PC-9 (cell line): ENCODE measurements at places on chromosomes 16 and 17. TPM values are rescaled to one million over a fixed set of nuclear protein-coding genes. Genes with fewer than 3 reads are reported as not detected.

DNA sequence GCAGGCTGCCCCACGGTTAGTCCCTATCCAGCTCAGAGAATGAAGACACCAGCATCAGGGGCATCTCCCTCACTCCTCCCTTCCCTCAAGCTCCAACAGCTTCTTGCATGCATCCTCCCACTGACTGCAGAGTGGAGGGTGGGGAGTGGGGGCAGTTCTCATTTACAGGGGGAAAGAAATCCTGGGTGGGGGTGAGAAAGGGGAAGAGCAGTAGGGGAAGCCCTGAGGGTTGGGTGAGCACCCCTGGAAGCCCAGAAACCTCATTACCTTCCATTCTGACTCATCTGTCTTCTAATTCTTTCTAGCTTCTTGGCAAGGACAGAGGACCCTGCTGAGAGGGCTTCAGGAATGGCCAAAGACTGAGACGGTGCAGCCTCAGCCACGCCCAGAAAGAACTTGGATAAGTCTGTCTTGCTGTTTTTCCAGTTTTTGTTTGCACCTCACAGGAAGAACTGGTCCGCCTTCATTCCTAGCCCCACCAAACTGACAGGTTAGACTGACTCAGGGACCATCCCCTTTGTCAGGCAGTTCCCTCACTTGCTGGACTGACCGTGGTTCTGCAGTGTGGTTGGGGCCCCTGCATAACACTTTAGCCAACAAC lies 52.5 kb upstream of the WSB1 start:
- peak; percentile 92 for DNase-seq
- H3K27me3 ChIP-seq = no peaks in the 10 kb centered on the region
- peaks cover 80% of the 10 kb centered on the region for H3K4me1 ChIP-seq
- peak overlapping the region; percentile 71 for H3K27ac ChIP-seq

DNA sequence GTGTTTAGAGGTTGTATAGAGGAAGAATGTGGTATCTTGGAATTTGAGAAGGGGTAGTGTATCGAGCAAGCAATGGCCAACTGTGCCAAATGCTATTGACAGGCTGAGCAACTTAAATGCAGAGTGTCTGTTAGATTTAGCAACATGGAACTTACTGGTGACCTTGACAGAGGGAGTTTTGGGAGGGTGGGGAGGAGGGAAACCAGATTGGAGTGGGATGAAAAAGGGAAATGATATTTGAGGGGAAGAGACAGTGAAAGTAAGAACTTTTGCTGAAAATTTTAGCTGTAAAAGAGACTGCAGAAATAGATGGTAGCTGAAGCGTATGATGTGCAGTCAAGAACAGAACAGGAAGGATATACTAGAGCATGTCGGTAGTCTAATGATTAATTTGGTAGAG lies 1.1 kb downstream of the LRRC36 start:
- no peaks in the 10 kb centered on the region for H3K36me3 ChIP-seq
- no peak overlapping the region for H3K4me3 ChIP-seq
- H3K4me1 ChIP-seq = no peaks in the 10 kb centered on the region
- no peak overlapping the region for H3K27ac ChIP-seq

DNA sequence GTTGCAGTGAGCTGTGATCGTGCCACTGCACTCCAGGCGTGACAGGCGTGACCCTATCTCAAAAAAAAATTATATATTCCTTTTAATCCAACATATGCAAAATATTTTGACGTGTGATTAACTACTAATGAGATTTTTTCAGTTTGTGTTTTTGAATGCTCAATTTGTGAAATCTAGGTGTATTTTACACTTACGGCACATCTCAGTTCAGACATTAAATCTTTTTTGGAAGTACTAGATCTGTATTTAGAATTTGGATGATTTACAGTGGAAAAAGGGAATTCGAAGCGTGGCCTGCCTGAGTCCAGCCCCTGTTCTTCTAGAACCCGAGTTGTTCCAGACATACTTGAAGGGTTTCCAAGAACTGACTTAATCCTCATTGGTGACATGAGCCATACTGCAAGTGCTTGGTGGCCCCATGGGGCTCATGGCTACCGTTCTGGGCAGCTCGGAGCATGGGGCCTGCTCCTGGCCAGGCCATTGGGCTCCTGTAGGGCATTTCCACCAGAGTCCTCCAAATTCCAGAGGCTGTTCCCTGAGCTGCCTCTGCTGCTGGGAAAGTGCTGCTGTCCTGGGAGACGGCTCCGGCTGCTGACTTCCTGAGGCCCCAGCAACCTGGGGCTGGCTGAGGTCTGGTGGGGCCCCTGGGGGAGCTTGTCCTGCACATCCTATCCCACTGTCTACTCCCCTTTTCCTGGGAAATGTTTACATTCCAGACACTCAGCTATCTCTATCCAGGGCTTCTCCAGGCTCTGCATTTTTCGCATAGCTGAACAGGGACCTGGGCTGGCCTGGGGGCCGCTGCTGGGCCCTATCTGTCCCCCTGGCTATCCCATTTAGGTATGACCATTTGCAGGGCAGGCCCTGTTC lies 27.2 kb downstream of the LLGL2 start:
- peaks cover 45% of the 10 kb centered on the region for H3K4me1 ChIP-seq
- H3K27ac ChIP-seq = no peak overlapping the region
- no peak overlapping the region for H3K4me3 ChIP-seq
- no peak for DNase-seq

GRCh38 chr16:57600952-57601580 lies 27.4 kb upstream of the ADGRG1 start:
- H3K4me3 ChIP-seq = no peak overlapping the region
- H3K36me3 ChIP-seq = no peaks in the 10 kb centered on the region
- H3K27me3 ChIP-seq = no peaks in the 10 kb centered on the region
- no peak for DNase-seq
- H3K4me1 ChIP-seq = peaks cover 13% of the 10 kb centered on the region

The ODAD4 gene
- 3.0 and 4.0 TPM in 2 replicates for total RNA-seq

- DNase-seq = no peak
- H3K36me3 ChIP-seq = no peaks in the 10 kb centered on the region
- no peaks in the 10 kb centered on the region for H3K27me3 ChIP-seq
- H3K4me3 ChIP-seq = no peak overlapping the region
- H3K4me1 ChIP-seq = peaks cover 2% of the 10 kb centered on the region; the same call in 1 of the 2 replicates
Measured at GRCh38 chr16:132120-132519, 6.4 kb downstream of the NPRL3 start.

DNA sequence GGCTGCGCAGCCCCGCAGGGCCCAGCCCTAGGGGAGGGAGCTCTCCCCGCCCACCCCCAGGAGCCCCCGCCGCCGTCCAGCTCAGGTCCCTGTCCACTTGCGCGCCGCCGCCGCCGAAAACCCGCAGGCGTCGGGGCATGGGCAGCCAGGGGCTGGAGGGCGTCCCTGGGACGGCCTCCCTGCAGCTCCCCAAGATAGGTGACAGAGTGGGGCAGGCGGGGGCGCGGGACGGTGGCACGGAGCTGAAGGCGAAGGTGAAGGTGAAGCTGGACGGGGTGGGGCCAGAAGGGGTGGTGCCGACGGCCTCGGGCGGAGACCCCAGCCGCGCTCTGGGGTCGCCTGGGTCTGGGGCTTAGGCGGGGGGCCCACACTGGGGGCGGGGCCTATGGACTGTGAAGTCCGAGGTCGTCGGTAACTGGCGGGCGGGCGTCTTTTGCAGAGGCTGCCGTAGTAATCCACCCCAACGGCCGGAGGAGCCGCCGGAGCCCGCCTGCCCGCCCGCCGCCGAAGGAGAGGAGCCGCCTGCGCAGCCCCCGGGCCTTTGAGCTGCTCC lies 27.2 kb downstream of the SREBF1 start:
- 0 out of 2 replicates have a peak, but pooled peaks cover 9% of the 10 kb centered on the region for H3K36me3 ChIP-seq
- peaks cover 18% of the 10 kb centered on the region; the same call in 1 of the 2 replicates for H3K4me1 ChIP-seq
- H3K27me3 ChIP-seq = no peaks in the 10 kb centered on the region
- no peak overlapping the region for H3K4me3 ChIP-seq
- H3K27ac ChIP-seq = no peak overlapping the region

DNA sequence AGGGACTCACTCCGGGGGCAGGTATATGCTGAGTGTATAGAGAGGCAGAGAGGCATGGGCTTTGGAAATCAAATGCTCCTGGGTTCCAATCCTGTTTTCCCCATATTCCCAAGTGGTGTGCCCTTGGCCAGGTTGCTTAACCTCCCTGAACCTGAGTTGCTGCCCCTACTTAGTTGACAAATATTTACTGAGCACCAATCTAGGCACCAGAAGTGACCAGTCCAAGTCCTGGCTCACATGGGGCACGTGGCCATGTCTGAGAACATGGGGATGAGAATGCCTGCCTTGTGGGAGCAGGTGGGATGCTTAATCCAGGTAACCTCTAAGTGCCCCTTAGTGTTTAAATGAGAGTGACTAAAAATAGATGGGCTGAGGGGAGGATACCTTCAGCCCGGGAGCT lies 4.2 kb downstream of the SOCS3 start:
- no peak overlapping the region for H3K27ac ChIP-seq
- H3K36me3 ChIP-seq = no peaks in the 10 kb centered on the region; the same call in 1 of the 2 replicates
- no peak for DNase-seq
- no peak overlapping the region for H3K4me3 ChIP-seq
- H3K4me1 ChIP-seq = peaks cover 40% of the 10 kb centered on the region

DNA sequence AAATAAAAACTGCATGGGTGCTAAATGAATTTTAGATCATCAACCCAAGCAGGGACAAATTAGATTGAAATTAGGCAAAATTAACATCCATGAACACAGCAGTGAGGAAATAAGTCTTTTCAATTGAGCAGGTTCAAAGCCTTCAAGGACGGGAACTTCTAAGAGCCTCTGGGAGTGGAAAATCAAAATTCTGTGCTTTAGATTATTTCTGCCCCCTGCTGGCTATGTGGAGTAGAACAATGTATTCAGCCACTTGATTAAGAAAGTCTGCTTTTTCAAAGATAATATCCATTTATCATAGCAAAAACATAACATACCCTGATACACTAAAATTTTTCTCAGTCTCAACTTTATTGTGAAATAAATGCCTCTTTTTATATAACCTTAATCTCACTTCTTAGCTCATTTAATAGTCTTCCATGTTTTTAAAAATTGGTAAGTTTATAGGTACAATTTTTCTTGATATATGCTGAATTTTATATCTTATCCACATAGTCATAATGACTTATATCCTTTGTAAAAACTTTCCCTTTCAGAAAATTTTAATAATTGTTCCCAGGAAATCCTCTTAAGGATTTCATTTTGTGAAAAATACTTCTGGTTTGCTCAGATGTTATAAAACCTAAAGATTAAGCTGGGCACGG lies 28.1 kb upstream of the NOL11 start:
- no peaks in the 10 kb centered on the region for H3K4me1 ChIP-seq
- no peaks in the 10 kb centered on the region for H3K27me3 ChIP-seq
- no peak overlapping the region for H3K4me3 ChIP-seq

GRCh38 chr16:57175896-57176295 lies 9.9 kb downstream of the PSME3IP1 start:
- H3K27ac ChIP-seq = no peak overlapping the region
- H3K4me3 ChIP-seq = no peak overlapping the region

The PRR14 gene
- total RNA-seq = 67.3 and 85.3 TPM in 2 replicates

DNA sequence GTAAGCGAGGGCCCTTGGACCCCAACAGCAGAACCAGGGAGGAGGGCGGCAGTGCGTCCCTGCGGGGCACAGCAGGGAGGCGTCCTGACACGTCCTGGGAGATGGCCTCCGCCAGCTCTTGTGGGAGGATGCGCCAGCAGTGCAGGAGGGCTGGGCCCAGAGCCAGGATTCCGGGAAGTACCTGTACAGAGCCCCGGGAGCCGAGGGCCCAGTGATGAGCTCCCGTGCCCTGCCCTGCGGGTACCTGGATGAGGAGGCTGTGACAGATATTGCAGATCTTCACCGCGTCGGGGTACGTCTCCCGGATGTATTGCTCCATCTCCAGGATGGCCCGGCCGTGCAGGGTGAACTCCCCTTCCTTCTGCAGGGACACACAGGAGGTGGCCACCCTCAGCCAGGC lies 23.1 kb downstream of the KDM8 start:
- no peak overlapping the region for H3K4me3 ChIP-seq
- no peaks in the 10 kb centered on the region for H3K27me3 ChIP-seq

DNA sequence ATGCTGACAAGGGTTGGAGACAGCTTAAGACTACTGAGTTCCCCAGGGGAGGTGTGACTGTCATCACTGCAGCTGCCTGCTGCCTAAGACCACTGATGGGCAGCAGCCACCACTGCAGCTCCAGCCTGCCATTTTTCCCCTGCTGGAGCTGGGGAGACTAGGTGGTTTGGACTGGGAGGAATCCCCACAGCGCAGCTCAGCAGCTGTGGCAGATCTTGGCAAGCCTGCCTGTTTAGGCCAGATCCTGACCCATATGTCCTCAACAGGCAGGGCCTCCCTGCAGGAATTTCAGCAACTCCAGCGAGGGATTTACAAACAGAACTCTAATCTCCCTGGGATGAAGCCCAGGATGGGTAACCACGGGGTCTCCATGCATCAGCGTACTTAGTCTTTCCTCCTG lies 356.4 kb upstream of the TOM1L1 start:
- H3K4me1 ChIP-seq = no peaks in the 10 kb centered on the region
- no peaks in the 10 kb centered on the region for H3K36me3 ChIP-seq
- no peak for DNase-seq
- no peaks in the 10 kb centered on the region for H3K27me3 ChIP-seq

- no peak for DNase-seq
- no peak overlapping the region for H3K4me3 ChIP-seq
- H3K36me3 ChIP-seq = no peaks in the 10 kb centered on the region
- H3K4me1 ChIP-seq = no peaks in the 10 kb centered on the region
- H3K27ac ChIP-seq = no peak overlapping the region
Measured at GRCh38 chr17:73838815-73839214, 194.6 kb upstream of the SDK2 start.

- H3K27me3 ChIP-seq = no peaks in the 10 kb centered on the region
- no peaks in the 10 kb centered on the region for H3K4me1 ChIP-seq
- H3K27ac ChIP-seq = no peak overlapping the region
- no peak overlapping the region for H3K4me3 ChIP-seq
Measured at GRCh38 chr17:13736916-13737315, 135.2 kb upstream of the HS3ST3A1 start.

GRCh38 chr17:68749349-68750207 lies 148.4 kb upstream of the FAM20A start:
- H3K4me3 ChIP-seq = peak overlapping the region; percentile 20; the same call in 1 of the 2 replicates
- H3K4me1 ChIP-seq = no peaks in the 10 kb centered on the region
- no peak overlapping the region for H3K27ac ChIP-seq

The SLC25A10 gene
- total RNA-seq = 83.6 and 86.5 TPM in 2 replicates

The PABPN1L gene
- total RNA-seq = not detected in 2 replicates

The ABCA3 gene
- total RNA-seq = 6.2 and 8.0 TPM in 2 replicates
